ENCODE measurements at places on chromosomes 2 and 18.

- no peak for DNase-seq
Measured at GRCh38 chr2:214100488-214100887, 310.4 kb upstream of the VWC2L start.

DNA sequence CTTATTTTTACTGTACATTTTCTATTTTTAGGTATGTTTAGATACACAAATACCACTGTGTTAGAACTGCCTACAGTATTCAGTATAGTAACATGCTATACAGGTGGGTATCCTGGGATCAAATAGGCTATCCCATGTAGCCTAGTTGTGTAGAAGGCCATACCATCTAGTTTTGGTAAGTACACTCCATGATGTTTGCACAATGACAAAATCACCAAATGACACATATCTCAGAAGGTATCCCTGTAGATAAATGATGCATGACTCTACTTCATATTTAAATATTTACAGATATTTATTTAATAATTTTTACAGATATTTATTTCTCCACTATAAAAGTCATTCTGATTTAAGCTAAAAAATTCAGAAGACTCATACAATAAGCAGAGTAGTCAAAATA, 233.8 kb upstream of the OSR1 start:
- DNase-seq = no peak

- DNase-seq = no peak
Measured at GRCh38 chr2:219073413-219074129, 12.8 kb upstream of the IHH start.

GRCh38 chr2:1754461-1755170, 10.3 kb upstream of the PXDN start:
- DNase-seq = no peak

GRCh38 chr2:190545555-190546385, 11.2 kb upstream of the NEMP2 start:
- no peak for DNase-seq

DNA sequence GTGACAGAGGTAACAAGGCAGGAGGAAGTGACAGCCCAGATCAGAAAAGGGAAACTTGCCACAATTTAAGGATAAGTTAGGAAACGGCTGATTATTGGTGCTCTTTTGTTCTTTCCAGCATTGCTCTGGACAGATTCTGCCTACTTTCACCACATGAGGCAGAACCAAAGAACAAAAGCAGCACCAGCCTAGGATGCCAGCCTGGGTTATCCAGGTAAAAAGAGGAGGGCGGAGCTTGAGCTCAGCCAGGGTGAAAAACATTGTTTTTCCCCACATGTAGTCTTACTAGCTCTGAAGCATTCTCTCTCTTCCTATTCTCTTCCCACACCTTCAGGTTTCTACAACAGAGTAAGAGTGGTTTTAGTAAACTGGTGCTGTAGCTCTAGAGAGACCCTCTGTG, 300.5 kb downstream of the TMX3 start:
- DNase-seq = no peak

DNA sequence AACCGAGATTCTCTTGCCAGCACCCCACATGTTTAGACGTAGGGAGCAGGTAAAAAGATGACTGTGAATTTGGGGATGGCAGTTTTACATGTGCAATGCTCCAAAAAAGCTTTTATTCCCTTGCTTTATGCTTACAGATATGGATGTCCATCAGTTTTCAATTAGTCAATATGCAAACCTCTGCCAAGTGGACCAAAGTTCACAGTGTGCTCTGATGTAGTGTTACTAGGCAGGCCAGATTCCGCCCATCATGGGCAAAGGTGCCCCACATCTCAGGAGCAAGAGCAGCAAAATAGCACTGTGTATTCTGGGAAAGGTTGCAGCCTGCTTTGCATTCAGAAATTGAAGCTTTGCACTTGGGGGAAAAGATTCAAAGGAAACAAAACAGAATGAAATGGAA, 329.7 kb upstream of the ZEB2 start:
- DNase-seq = no peak

DNA sequence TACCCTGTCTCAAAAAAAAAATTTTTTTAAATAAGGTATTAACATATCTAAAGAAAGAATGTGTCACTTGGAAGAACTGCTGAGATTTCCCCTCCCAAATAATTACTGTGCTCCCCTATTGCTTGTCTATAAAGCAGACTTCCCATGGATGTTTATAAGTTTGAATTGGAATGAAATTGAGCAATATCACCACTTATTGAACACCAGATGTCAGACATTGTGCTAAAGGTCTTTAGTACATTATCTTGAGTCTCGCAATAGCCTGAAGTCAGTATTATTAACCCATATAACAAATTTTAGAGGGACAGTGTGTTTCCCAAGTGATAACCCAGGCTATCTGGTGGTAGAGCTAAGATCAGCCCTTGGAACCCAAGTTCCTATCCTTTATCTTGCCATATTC, 102.9 kb upstream of the MSH2 start:
- no peak for DNase-seq

- no peak for DNase-seq
Measured at GRCh38 chr2:81481242-81481993, 1176.9 kb upstream of the LRRTM1 start.

All from GM06990 (cell line).